ENCODE measurements at places on chromosomes 3 and 15. TPM values are rescaled to one million over a fixed set of nuclear protein-coding genes. Genes with fewer than 3 reads are reported as not detected.

DNA sequence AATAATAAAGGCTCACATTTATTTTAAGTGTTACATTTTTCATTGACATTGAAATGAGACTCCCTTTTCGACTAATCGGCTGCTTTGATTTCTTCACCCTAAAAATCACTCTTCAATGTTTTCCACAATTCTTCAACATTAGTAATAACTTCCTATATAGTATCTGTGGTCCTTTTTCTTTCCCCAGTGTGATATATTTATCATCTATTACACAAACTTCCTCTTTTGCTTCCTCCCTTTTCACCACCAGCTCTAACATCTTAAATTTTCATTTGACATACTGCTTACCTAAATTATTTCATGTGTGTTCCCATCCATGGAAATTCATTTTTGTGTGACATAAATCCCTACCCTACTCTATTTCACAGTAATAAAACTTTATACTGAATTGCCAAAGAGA, 244.4 kb downstream of the TIGIT start:
- DNase-seq: no peak

DNA sequence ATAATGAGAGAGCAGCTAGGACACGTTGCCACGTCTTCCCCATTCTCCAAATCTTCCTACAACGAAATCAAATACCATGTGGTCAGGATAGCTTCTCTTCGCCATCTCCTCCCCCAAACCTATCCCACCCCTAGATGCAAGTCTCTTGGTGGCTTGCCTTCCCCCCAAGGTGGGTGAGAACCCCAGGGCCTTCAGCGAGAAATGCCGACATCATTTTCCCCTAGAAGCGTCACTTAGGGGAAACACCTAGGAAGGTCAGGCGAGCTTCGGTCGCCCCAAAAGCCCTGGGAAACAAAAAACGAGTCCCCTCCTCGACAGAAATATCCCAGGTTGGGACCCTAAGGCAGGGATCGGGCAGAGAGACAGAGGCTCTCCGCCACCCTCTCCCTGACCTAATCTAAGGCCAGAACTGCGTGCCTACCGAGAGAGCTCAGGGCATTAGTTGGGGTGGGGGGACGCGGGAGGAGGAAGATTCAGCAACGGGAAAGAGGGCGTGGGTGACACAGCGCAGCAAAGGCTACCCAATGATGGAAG, 502 bp downstream of the DPH3 start:
- DNase-seq: no peak

GRCh38 chr3:127063916-127064315, 81.0 kb downstream of the PLXNA1 start:
- no peak for DNase-seq

DNA sequence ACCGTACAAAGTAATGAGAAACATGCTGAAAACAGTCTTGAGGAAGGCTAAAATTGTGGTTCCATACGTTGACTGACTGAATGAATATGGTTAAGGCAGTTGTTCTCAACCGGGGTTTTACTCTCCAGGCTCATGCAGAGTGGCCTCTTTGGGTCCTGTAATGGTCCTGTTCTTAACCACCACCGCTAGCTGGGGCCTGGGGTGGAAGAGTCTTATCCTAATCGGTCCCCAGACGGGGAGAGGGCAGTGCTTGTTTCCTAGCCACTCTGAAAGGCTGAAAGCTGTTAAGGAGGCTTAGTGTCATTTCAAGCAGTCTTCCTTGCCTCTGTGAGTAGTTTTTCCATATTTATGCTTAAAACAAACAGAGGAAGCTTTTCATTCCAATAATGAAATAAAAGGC, 32.0 kb downstream of the SELENOT start:
- no peak for DNase-seq

CLDN18 gene
- 0.12 TPM for total RNA-seq

THAP10 gene
- 3.1 TPM for total RNA-seq

Measured in right atrium auricular region (tissue), 2 donors.